ENCODE measurements at places on chromosomes 3 and 15.
A peak's percentile ranks its signal among the peaks of the same experiment; 100 is the strongest.

GRCh38 chr3:188197388-188197847 lies 43.5 kb downstream of the LPP start:
- DNase-seq: no peak

- DNase-seq: no peak
Observed at GRCh38 chr15:48602358-48603122, 43.0 kb downstream of the FBN1 start.

GRCh38 chr3:11690863-11691766 lies 47.4 kb upstream of the VGLL4 start:
- DNase-seq: no peak

DNA sequence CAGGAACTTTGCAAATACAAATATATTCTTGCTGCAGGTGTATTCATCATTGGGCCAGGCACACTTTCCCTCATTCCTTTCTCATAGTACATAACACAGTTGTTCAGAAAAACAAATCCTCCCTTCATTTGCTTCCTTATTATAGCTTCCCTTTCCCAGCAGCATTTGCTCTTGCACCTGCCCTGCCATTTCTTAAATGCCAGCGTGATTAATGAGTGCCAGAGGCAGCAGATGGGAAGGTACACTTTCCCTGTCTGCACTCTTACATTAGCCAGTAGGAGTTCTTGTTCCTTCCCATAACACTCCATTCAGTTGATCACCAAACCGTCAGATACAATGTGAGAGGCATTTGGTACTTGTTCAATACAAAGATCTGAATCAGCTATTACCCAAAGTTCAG lies 128.5 kb upstream of the GAP43 start:
- DNase-seq: no peak

- no peak for DNase-seq
Observed at GRCh38 chr3:105255350-105255749, 111.4 kb upstream of the ALCAM start.

GRCh38 chr3:189900578-189900977 lies 220.1 kb downstream of the P3H2 start:
- DNase-seq: no peak

- DNase-seq: no peak
Observed at GRCh38 chr3:149101154-149101553, 14.8 kb upstream of the HLTF start.

DNA sequence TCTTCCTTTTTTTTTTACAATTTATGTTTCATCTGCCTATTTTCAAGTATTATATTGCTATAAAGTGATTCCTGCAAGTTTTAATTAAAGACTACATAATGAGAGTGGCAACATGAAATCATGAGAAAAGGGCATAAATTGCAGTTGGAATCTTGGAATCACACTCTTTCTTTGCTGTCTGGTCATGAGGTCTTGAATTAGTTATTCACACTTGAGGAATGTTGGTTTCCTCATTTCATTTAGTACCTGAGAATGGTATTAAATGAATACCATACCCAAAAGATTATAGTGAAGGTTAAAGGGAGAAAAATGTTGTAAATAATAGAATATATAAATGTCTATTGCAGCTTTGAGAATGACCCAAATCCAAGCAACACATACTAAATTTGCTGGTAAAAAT lies 25.8 kb upstream of the CNTN3 start:
- no peak for DNase-seq

DNA sequence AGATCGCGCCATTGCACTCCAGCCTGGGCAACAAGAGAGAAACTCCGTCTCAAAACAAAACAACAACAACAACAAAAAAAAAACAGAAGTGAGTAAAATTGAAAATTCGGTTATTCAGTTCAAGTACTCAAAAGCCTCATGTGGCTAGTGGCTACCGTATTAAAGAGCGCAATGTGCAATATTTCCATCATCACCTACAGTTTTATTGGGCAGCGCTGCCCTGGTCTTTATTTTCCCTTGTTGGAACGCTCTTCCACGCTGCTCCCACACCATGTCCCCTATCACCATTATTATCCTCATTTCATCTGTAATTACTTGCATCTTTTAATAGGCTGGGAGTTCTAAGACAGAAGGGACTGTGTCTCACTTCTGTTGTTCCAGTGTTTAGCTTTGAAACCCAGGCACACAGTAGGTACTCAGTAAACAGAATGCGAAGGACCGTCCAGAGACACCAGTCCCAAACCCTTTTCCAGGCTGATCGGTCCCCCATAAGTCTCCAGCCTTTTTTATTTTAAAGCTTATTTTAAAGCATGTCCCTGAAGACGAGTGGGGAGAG lies 423 bp upstream of the HACD3 start:
- no peak for DNase-seq

GRCh38 chr15:66101715-66102395 lies 151.7 kb downstream of the MEGF11 start:
- no peak for DNase-seq

- no peak for DNase-seq
Observed at GRCh38 chr3:77479021-77479420, 439.1 kb downstream of the ROBO2 start.

DNA sequence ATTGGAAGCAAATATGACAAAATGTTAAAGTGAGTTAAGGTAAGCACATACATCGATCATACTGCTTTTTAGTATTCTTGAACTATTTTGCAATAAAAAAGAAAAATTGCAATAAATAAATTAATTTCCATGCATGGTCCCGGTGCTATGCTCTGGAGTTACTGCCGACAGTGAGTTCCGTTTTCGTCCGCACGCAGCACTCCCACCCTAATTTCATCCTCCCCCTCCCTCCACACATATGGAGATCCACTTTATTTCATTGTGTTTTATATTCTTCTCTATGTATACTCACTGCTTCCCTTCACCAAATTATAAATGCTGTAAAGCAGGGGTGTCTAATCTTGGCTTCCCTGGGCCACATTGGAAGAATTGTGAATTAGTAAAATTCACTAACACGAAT lies 247.3 kb downstream of the THSD4 start:
- DNase-seq: no peak

DNA sequence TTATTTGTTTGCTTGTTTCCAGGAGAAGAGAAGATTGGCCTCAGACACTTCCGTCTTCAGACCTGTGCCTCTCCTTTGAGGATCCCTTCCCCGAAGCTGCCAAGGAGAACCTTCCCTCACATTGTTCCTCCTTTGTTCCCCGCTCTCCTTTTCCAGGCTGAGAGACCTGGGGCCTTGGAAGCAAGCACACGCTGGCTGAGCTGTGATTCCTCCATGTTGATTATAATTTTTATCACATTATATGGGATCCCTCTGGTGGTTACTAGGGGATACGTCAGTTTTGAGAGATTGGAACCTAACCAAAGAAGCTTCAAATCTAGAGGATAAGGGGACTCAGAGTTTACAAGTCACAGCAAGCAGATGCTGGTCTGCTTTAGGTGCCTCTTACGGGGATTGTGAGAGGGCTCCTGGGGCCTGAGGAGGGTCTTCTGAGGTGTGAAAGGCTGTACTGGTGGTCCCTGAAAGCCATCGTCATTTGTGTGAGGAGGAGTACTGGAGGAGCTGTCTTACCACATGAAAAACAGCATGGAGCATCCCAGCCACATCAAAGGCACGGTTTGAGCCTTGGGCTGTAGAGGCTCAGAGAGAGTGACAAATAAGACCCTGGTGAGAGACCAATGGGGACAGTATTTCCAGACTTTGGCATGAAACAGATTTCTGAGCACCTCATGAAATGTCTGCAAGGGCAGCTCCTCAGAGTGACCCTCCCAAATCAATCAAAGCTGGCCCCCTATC lies 760.1 kb upstream of the CFAP20DC start:
- DNase-seq: peak; percentile 10

DNA sequence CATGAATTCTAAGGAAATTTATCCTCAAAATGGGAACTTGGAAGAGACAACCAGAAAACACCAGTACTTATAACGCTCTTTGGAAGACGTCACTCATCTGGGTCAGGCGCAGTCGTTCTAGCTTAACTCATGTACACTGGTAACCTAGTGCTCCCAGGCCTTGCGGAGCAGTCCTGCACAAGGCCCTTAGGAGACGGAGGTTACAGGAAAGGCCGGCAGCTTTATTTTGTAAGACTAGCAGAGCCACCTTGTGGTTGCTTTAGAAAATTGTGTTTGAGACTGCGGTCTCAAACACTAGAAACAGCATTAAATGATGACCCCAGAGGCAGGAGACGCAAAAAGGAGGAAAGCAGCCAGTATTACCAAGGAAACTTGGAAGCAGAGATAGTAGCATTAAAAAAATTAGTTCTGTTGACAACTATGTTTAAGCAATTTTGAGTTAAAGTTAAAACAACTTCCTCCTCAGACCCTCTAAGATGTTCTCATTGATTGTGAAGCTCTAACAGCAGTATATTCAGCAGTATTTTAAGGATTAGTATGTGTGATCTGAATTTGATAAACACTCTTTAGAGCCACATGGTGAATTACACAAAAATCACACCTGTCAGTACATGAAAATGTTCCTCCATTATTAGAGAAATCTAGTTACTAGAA lies 141.9 kb upstream of the C2CD4B start:
- peak; percentile 1 for DNase-seq

DNA sequence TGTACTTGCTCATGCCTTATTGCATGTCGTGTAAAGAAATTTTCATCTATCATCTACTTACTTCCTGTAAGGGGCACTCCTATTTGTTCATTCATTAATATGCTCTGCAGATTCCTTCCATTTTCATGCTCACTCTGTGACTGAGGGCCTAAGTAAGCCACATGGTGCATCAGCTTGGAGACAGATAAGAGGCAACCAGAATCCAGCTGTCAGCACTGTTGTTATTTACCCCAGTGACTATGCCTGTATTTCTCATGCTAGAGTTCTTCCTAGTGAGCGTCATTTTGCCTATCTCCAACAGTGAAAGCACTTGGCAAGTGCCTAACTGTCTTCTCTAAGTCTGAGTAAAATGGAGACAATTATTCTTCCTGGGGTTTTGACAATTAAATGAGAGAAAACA lies 124.8 kb upstream of the ABI3BP start:
- no peak for DNase-seq

GRCh38 chr3:25801786-25802185 lies 11.9 kb downstream of the OXSM start:
- no peak for DNase-seq

DNA sequence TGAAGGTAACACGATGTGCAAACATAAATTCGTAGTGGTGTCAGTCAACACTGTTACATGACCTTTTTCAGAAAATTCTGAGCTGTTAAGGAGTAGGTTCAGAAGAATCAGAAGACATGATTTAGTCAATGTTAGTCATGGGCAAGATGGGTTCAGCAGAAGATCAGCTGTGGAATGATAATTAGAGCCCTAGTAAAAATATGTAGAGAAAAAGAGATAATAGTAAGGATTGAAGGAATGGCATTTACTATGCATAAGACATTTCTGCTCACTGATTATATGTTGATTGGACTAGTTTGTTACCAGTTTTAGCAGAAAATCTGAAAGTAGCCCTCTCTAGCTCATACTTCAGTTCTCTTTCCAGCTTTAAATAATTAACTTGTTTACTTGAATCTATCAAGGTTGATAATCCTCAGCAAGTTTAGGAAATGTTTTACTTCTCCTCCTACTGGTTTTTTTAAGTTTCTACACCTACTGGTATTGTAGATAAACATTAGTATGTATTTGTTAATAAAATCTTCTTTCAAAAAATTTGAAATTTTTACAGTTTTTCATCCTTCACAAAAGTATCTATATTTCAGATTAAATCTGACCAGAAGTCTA lies 98.6 kb downstream of the ALCAM start:
- DNase-seq: no peak

GRCh38 chr3:40043444-40043755 lies 234.0 kb downstream of the MYRIP start:
- DNase-seq: no peak

- no peak for DNase-seq
Observed at GRCh38 chr15:74716651-74717050, 8.7 kb downstream of the CYP1A1 start.

DNA sequence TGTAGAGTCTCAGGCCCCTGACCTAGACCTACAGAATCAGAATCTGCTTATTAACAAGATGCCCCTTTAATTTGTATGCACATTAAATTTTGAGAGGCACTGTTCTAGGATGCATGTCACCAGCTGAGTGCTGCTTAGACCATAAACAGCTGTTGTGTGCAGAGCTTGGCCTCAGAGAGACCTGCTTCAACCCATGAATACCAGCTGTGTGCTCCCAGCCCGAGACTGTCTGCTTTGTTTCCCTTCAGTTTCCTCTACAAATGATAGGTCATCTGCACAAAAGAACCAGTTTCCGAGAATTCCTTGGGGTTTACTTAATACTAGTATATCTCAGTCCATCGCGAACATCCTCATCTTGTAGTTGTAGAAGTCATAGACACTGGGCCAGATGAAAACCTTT lies 158.5 kb upstream of the PFN2 start:
- DNase-seq: no peak

GRCh38 chr15:68694111-68694510 lies 115.3 kb downstream of the CORO2B start:
- DNase-seq: no peak

GRCh38 chr15:101810876-101811275 lies 1.1 kb upstream of the OR4F15 start:
- no peak for DNase-seq

- no peak for DNase-seq
Observed at GRCh38 chr15:41006479-41006878, 53.2 kb downstream of the CHAC1 start.

- DNase-seq: no peak
Observed at GRCh38 chr15:61032600-61033286, 196.4 kb downstream of the RORA start.

DNA sequence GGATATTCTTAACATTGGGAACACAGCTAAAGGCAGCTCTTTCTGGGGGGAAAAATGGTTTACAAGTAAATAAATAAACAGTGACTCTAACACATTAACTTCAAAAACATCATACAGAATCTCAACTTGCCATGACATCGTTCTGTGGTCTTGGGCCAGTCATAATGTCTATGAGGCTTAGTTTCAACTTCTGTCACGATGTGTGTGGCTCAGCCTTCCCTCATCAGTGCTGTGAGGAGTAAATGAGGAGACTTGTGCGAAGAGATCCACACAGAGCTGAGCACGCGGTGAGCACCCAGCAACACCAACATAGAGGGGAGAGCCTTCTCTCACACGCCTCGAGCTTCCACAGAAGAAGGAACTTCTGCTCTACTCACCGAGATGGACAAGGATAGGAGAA lies 49.0 kb downstream of the DZIP1L start:
- no peak for DNase-seq

GRCh38 chr3:126129398-126129891 lies 45.5 kb upstream of the SLC41A3 start:
- DNase-seq: no peak

- DNase-seq: no peak
Observed at GRCh38 chr15:48671103-48672022, 25.9 kb upstream of the FBN1 start.

- DNase-seq: no peak
Observed at GRCh38 chr15:49895347-49896223, 223.4 kb downstream of the ATP8B4 start.

DNA sequence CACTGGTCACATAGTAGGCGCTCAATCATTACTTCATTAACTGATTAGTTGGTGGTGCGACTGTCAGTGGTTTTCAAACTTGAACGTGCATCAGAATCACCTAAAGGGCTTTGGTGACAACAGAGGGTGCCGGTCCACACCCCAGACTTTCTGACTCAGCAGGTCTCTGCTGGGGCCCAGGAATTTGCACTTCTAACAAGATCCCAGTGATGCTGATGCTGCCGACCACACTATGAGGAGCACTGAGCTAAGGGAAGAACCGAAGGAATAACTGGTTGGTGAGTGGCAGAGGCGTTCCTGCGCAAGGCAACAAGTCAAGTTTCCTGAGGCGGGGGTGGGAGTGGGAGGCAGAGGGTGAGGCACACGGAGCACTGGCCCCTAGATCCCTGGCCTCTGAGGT lies 18.8 kb downstream of the HAPLN3 start:
- DNase-seq: no peak

Data from CD4-positive, alpha-beta T cell treated with Interleukin-21 for 1 hour (primary cell).